AG04450 (cell line): ENCODE measurements at places on chromosomes 6 and 20.
A peak's percentile ranks its signal among the peaks of the same experiment; 100 is the strongest.

DNA sequence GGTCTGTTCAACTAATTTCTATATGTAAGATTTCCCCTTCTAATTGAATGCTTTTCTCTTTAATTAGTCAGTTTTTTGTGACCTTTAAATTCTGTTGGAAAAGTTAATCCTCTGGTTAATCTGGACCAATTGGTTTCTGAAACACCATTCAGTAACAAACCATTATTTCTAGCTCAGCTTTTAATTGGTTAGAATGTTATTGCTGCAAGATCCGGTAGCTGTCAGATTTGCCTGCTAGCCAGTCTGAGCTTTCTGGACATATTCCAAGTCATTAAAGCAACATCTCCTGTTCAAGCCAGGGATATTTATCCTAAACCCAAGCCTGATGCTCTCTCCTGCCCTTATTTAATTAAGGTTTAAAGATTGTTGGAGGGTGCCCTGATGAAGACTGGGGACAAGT is 55.1 kb upstream of the FBXL4 start:
- DNase-seq, result no peak

GRCh38 chr6:76004202-76004601 is 68.3 kb downstream of the IMPG1 start:
- no peak for DNase-seq

GRCh38 chr20:23362392-23363256 is 642 bp downstream of the GZF1 start:
- no peak for DNase-seq

DNA sequence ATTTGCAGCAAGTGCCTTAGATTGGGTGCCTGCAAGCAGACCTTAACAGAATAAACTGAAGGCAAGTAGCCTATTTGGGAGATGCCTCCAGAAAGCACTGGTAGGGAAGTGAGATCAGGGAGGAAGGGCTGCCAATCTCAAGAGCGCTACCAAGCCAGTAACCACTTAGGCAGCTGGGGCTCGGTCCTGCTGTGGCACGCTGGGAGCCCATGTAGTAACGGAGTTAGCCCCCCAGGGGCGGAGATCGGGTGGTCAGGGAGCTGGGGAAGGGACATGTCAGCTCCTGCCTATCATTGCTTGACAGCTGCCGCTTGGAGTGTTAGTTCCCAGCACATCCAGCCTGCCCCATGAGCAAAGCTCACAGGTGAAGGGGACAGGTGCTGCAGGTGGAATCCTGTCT is 127.0 kb downstream of the CEBPB start:
- no peak for DNase-seq

- DNase-seq, result no peak
Measured at GRCh38 chr6:91020744-91021143, 433.9 kb upstream of the MAP3K7 start.

- no peak for DNase-seq
Measured at GRCh38 chr20:38973645-38974044, 11.5 kb downstream of the DHX35 start.

- DNase-seq, result no peak
Measured at GRCh38 chr20:64161356-64162238, 2.7 kb upstream of the MYT1 start.

GRCh38 chr6:119501798-119502483 is 152.4 kb upstream of the MAN1A1 start:
- no peak for DNase-seq

- no peak for DNase-seq
Measured at GRCh38 chr6:169832247-169832948, 81.0 kb downstream of the ERMARD start.

- DNase-seq, result no peak
Measured at GRCh38 chr20:8974009-8974708, 94.7 kb upstream of the PLCB4 start.

DNA sequence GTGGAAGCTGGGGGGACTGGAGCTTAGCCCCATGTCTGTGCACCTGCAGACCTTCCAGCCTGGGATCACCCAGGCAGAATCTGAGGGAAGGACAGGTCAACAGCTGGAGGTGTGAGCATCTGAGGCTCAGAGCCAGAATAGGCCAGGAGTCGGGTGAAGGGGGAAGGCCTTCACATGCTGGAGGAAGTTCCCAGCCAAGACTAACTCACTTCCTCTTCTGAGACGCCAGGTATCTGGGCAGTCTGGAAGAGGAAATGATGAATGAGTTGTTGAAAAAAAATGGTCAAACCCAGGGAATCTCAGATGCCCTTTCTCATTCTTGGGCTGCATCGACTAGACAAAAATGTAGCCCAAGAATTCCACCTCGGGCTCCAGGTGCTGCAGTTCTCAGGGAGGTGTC is 73.6 kb upstream of the TIAM2 start:
- DNase-seq, result no peak

GRCh38 chr6:37919417-37920157 is 100.1 kb downstream of the ZFAND3 start:
- peak; percentile 47 for DNase-seq

GRCh38 chr6:387293-387741 is 4.2 kb upstream of the IRF4 start:
- no peak for DNase-seq

DNA sequence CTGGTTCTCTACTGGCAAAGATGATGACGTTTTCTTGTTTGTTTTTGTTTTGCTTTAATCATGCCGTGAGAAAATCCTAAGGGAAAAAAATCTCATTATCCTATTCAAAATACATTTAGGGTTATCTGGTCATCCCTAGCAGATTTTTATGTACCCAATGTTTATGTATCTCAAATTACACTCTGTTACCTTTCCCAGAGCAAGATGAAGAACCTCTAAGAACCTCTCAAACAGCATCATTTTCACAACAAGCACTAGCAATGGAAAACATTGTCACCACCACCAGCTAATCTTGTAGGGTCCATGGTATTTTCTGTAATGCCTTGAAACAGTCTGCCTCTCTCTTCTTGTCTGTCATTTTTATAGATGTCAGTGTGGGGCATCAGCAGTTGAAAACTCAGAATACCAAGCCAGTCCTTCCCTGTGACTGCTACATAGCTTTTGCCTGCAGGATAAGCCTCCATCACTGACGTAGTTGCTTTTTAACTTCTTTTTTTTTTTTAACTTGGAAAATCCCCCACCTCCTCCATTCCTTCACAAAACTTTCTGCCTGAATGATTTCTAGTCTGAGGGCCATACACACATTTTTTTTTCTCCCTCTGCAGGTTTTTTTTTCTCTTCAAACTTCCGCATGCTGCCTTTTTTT is 2.4 kb upstream of the SNAP25 start:
- DNase-seq, result no peak

DNA sequence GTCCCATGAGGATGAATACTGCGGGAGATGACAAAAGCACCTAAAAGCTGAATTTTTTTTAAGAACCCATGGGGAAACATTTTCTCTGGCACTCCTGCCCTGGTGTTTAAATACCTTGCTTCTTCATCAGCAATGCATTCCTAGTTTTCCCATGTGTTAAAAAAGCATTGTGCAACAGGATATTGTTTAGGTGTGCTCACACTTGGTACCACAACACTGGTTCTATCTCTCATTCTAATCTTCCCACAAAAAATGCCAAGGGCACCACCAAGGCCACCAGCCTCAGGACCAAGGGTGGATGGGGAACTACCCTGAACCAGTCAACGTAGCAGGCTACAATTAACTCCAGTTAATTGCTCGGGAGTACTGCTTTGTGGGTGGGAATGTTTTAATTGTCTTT is 50.9 kb downstream of the ALDH5A1 start:
- no peak for DNase-seq
